ENCODE measurements at places on chromosomes 6 and 20. TPM values are rescaled to one million over a fixed set of nuclear protein-coding genes. Genes with fewer than 3 reads are reported as not detected.

DNA sequence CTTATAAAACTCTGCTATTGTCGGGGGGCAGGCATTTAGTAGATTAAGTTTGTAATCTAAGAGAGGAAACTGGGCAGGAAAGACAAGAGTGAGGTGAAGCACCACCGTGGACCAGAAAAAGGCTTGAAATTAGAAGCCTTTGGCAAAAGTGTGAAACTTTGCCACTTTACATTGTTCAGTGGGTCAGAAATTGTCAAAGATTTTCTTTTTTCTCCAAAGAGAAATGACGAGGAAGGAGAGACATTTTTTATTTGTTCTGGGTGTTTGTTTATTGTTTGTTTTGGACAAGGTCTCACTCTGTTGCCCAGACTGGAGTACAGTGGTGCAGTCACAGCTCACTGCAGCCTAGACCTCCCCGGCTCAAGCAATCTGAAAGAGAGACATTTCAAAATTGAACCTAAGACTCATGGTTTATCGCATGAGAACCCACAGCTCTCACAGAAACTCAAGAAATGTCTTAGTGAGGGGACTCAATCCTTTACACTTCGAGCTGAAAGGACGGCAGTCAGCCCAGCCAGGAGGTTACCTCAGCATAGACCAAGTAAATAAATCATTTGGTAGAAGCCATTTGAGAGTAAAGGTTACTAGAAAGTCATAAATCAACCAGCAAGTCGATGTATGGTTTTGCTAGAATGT, 262.8 kb upstream of the TAB2 start:
- no peak for DNase-seq

DNA sequence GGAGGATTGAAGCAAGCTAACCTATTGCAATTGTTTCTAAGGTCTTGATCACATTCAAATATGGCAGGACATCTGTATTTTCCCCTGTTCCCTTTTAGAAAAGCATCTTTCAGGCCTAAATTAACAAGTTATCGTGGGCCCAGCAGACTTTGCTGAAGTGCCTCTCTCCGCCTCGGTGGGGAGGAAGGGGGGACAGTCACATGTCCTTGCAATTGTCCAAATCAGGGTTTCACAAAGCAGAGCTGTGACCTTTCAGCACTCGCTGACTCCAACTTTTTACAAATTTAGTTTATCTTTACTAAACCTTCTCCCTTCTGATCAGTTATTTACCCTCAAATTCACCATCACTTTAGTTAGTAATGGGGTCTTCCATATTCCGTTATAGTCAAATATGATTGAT, 74.4 kb upstream of the KCNK16 start:
- DNase-seq, result no peak

GRCh38 chr6:35038076-35038475, 103.1 kb downstream of the TCP11 start:
- no peak for DNase-seq

The DLL1 gene
- polyA plus RNA-seq, result 8.2 TPM

DNA sequence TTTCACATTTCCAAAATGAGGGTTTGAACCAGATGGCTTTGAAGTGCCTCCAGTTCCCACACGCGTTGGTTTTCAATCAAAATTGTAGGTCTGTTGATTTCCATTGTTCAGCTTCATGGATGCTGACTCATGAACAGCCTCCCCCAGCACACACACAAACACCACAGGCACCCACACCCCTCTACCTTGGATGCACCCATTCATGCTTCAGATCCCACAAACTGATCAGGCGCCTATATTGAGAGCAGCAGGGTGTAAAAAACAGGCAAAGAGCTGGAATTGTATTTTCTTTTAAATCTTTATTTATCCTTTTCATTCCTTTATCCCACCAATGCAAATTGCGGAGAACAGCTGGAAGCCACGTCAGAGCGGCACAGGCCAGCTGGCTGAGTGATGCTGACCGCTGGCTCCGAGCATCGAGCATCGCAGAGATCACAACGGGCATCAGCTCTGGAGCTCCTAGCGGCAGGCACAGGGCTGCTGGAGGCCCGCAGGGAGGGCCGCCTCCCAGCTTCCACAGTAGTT, 29.3 kb upstream of the TBC1D7 start:
- no peak for DNase-seq

The PRSS35 gene
- polyA plus RNA-seq, result 38.7 TPM

DNA sequence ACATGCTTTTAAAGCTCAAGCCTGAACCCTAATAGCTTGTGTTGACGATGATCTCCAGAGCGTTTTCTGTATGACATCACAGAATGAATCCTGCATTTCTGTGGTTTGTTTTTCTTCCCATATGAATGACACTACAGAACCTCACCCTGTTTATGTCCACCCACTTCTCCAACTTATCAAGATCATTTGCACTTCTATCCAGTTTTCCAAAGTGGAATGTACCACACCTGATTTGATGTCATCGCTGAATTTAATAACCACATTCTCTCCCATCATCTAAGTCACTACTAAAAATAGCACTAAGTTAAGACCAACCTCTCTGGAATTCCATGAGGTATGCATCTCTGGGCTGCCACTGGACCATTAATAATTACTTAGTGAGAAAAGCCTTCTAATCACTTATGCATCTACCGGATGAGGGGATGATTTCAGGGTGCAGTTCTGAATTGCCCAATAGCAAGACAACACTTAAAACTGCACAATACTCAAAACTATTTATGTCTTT, 33.3 kb upstream of the CITED2 start:
- DNase-seq, result no peak

DNA sequence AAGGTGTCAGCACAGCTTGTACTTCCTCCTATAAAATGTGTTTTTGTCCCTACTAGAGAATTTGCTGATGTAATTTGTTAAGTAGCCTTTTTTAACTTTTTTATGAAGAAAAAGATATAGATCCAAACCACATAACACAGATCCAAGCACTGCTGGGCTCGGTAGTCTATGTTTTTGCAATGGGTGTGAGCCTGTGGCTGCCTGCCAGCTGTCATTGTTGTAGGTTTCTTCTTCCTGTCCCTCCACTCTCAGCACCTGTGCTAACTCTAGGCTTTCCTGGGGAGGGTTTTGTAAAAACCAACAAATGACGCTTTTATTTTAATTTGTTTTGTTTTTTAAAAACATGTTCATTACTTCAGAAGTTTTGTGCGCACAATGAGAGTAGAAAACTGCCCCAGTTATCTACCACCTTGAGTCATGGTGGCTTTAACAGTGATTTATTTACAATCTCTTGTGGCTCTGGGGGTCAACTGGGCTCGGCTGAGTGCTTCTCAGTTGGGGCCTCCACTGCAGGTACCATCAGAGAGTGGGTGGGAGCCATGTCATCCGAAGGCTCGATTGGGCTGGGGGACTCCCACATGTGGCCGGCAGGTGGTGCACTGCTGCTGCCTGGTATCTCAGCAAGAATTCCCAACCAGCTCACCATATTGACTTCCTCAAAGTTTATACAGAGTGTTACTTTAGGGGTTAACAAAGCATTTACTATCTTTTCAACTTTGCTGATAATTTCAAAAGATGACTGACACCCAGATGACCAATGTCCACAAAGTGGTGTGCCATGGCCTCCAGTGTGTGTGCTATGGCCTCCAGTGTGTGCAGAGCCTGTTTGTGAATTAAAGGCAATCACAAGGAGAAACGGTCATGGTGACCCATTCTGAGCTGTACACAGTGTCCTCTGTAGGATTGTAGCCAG, 3.0 kb upstream of the CCR6 start:
- DNase-seq, result no peak

DNA sequence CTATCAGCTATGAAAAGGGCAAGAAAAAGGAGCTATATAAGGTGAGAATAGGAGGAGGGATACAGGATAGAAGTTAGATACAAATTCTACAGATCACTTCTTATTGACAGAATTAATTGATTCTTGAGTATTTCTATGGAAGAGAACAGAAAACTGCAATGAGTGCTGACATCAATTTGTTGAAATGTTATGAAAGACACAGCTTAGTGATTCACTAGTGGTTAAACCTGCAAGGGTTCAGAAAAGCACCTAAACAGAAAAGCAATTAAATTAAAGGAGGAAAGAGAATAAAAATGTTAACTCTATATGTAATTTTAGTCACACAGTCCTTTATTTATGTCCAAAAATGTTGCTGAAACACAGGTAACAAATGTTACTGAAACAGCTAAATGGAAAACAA, 254.4 kb upstream of the RUNX2 start:
- DNase-seq, result no peak

The NKX2-4 gene
- polyA plus RNA-seq, result not detected

GRCh38 chr6:166526937-166527336, 59.5 kb downstream of the RAMACL start:
- no peak for DNase-seq

- DNase-seq, result no peak
Observed at GRCh38 chr6:123168892-123169773, 173.1 kb downstream of the CLVS2 start.

GRCh38 chr20:39117491-39117890, 155.3 kb downstream of the DHX35 start:
- DNase-seq, result no peak

The ACSS1 gene
- polyA plus RNA-seq, result 32.1 TPM

The WASF1 gene
- polyA plus RNA-seq, result 65.9 TPM

- DNase-seq, result no peak
Observed at GRCh38 chr20:17345321-17345720, 118.5 kb downstream of the PCSK2 start.

GRCh38 chr6:14310960-14311359, 193.4 kb downstream of the CD83 start:
- no peak for DNase-seq

DNA sequence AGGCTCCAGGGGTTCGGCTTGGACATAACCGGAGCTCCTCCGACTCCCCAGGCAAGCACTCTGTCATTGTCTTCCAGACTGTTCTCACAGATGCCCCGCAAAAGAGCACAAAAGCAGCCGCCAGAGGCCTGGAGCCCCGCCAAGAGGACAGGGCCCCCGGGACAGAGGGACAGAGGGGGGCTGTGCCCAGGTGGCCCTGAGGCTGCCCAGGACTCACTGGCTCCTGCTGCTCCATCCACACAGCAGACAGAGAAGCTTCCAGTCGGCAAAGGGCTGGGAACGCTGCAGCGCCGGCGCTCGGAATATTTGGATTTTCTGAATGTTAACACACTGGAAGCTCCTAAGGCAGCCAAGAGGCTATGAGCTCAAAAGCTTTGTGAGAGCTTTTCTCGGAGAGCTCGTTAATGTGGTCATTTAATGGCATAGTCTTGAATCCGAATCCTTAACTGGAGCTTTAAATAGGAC, 68.0 kb upstream of the QKI start:
- DNase-seq, result no peak

GRCh38 chr6:71490876-71491275, 202.3 kb downstream of the OGFRL1 start:
- no peak for DNase-seq

- no peak for DNase-seq
Observed at GRCh38 chr20:14454296-14454695, 116.9 kb upstream of the FLRT3 start.

The FBXO5 gene
- 27.6 TPM for polyA plus RNA-seq

All from renal cortex interstitium (tissue), 15 donors.